Stimulated activated CD4-positive, alpha-beta T cell treated with anti-CD3 and anti-CD28 coated beads, Interleukin-15, amount 100 ng/mL, for 1 hour (primary cell): ENCODE measurements at places on chromosomes 12 and 14.

DNA sequence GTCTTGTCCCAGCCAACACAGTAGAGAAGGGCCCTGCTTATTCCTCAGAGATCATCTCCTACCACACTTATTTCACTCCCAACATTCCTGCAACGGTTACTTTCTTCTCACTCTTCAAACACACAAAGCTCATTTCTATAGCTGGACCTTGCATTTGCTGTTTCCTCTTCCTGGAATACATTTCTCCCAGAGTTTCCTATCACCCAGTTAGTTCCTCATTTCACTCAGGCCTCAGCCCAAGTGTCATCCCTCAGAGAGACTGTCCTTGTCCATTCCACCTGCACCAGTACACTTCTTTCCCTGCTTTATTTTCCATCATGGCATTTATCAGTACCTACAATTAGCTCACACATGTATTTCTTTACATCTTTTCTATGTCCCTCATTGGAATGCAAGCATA, 14.7 kb upstream of the STK38L start:
- DNase-seq, result no peak

DNA sequence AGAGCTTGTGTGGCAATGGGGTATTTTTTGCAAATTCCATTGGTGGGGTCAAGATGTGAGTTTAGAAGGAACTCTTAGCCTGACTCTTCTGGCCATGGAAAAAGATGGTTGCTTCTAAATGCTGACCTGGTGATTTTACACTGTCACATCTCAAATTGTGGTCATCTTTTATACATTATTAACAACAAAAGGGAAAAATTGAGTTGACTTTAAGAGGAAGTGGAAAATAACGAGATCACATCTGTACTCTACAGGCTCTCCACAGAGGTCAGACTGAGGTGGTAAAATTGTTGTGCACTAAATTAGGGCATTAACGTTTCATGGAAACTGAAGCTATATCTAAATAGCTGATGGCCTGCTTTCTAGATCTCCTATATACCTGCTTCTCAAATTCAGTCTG, 44.7 kb downstream of the PTPN11 start:
- DNase-seq, result no peak

- no peak for DNase-seq
These were observed 1.9 kb downstream of the SERPINA11 start for GRCh38 chr14:94450722-94451090.

DNA sequence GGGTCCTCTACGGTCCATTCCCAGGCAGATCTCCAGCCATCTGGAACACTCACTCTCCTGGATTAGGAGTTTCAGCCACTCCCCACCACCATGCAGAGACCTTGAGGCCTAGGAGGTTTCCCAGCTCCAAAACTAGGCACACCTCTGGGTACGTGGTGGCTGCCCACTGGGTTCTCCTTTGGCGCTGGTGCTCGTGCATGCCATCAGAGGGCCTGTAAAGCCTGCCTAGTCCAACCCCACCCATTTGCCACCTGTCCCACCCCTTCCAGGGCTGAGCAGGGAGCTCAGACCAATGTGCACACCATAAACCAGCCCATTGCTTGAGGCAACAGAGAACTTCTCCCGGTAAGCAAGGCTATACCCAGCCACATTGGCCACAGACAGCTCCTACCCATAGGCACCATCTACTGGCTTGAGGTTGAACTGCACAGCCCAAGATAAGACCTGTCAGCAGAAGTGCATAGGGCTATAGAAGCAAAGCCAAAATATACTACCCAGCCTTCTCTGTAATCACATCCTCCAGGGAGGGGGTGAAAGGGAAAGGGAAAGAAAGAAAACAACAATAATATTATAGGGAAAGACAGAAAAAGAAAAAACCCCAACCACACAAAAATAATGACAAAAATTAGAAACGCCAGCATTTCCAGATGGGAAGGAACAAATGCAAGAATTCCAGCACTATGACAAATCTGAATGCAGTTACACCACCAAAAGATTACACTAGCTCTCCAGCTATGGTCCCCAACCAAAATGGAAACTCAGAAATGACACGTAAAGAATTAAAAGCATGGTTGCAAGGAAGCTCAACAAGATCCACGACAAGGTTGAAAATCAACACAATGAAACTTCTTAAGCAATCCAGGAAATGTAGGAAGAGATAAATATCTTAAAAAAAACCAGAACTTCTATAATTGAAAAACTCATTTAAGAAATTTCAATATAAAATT, 111.9 kb upstream of the CCDC175 start:
- DNase-seq, result no peak

DNA sequence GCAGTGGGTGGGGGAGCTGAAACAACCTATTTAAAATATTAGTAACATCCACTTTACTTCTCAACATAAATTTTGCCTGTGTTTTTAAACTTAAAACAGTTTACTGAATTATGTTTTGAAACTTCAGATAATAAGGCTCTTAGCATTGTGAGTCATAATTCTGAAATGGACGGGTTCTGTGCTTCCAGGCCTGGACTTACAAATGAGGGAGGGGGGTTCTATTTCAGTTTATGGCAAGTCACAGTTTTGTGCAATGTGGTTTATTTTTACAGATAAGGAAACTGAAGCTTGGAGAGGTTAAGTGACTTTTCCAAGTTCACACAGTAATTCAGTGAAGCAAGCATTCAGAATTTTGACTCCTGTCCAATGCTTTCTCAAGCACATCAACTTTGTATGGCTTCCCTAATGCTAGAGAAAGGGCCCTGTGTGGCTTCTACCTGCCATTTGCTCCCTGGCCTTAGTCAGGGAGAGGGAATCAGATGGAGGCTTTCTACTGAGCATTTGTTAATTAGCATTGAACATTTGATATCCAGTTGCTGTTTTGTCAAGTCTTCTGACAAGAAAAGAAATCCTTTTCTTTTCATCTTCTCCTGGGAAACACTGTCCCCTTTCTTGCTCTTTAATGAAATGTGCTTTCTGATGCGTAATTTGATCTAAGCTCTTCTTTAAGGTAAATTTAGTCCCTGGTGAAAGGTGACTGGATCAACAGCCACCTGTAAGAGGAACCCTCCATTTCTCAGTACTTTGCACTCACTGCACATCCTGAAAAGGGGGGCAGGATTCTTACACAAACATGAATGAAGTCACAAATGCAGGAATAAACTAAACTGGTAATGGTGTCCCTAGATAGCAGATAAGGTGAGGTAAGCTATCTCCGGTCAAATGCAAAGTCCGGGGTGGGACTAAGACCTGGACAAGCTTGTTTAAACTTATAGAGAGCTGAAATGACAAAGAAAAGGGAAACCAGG, 2.5 kb upstream of the SALL2 start:
- DNase-seq, result no peak

DNA sequence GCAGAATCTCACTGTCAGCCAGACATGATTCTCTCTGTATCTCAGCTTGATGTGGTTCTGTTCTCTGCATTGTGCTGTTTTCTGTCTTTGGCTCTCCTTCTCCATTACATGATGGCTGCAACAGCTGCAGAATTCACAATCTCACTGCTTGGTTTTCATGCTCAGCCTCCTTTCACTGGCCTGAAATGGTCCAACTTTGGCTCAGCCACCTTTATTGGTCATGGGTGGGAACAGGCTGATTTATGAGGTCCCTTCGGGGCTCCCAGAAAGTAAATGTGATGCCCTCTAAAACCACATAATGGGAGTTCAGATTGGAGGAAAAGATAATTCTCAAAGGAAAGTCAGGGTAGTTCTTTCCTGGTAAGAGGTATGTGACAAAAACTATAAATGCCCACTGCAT, 597.0 kb downstream of the ETNK1 start:
- DNase-seq, result no peak

DNA sequence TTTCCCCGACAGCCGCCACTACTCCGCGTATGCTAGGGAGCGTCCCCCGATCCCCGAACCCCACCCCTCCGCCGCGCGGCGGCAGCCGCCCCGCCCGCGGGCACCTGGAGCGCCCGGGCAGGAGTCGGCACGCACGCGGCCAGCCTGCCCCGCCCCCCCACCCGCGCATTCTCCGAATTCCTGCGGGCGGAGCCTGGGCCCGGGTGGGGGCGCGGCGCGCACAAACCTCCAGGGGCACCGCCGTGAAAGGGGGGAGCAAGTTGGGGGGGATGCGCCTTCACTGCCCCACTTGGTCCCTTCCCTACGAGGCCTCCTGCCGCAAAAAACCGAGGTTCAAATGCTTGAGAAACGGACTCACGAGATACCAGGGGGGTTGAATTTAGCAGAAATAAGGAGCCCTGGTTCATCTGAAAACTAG, 1.7 kb downstream of the AJUBA start:
- DNase-seq, result peak; percentile 44

DNA sequence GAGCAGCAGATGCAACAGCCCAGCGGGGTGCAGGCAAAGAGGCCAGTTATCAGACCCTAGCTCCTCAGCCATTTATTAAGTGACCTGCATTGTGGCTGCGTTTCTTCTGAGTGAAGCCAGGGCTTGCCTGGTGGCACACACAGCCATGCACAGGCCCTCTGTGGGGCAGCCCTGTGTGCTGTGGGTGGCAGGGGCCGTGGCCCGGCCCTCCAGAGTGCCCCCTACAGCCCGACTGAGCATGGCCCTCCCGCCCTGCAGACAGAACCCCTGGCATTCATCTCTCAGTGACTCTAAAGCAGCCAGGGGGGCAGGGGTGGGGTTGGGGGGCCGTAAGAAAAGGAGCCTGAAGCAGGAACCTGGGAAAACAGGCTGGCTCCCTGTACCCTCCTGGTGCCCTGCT, 226.0 kb upstream of the PWP1 start:
- no peak for DNase-seq

DNA sequence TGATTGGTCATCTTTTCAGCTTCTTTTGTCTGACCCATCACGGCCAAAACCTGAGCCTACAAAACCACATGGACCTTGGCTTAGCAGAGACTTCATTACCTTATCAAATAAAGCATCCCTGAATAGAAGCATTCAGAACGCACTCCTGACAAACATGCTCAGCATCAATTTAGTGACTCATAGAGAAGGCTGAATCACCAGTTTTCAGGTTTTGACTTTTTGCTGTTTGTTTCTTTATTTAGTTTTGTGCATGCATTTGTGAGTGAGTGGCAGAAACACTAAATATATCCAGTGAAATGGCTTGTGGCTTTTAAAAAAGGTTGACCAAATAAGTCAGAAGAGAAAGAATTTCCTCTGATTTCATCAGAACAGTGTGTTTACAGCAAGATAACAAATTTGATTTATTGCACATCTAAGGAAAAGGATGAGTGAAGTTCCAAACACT, 19.0 kb upstream of the OVCH1 start:
- no peak for DNase-seq

GRCh38 chr12:106493531-106493930, 89.3 kb upstream of the RFX4 start:
- no peak for DNase-seq

DNA sequence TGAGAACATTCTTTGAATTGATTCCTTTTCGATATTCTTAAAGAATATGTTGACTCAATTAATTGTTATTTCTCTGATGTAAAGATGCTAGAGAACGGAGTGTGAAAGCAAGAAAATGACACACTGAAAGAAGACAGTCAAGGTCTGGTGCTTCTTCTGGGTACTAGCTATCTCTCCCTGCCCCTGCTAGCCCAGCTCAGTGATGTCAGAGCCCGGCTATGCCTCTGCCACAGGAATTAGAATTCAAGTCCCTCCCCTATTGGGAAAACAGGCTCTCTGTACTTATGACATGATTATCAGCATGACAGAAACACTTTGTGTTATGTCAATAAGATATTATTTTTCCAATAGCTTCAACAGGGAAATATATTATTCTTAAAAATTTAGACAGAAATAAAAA, 252.4 kb downstream of the KCNC2 start:
- no peak for DNase-seq

DNA sequence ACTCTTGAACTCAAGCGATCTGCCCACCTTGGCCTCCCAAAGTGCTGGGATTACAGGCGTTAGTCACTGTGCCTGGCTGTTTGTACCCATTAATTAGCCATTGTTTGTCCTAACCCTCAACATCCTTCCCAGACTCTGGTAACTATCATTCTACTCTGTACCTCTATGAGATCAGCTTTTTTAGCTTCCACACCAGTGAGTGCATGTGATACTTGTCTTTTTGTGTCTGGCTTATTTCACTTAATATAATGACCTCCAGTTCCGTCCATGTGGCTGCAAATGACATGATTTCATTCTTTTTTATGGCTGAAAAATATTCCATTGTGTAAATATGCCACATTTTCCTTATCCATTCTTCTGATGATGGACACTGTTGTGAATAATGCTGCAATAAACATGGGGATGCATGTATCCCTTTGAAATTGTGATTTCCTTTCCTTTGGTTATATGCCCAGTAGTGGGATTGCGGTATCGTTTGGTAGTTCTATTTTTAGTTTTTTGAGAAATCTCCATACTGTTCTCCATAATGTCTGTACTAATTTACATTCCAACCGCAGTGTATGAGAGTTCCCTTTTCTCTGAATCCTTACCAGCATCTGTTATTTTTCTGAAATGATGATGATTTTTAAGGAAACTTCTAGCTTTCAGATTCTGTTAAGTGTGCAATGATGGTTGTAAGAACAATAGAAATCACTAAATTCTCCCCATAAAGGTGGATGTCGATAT, 6.7 kb upstream of the PPP4R3A start:
- DNase-seq, result no peak

DNA sequence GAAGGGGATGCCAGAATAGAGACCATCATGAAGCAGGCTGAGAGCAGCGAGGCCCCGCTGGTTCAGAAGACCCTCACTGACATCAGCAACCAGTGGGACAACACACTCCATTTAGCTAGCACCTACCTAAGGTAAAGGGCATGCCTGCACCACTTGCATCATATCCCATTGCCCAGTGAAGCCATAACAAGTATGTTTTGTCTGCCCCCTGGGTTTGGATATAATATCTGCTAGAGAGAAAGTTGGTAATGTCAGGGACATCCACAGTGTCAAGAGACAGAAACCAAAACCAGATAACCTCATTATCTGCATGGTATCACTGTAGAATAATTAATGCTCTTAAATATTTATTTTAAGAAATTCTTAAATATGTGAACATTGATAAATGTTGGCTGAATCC, 173.8 kb downstream of the SYNE2 start:
- no peak for DNase-seq

GRCh38 chr12:113889076-113889475, 77.0 kb downstream of the RBM19 start:
- no peak for DNase-seq

DNA sequence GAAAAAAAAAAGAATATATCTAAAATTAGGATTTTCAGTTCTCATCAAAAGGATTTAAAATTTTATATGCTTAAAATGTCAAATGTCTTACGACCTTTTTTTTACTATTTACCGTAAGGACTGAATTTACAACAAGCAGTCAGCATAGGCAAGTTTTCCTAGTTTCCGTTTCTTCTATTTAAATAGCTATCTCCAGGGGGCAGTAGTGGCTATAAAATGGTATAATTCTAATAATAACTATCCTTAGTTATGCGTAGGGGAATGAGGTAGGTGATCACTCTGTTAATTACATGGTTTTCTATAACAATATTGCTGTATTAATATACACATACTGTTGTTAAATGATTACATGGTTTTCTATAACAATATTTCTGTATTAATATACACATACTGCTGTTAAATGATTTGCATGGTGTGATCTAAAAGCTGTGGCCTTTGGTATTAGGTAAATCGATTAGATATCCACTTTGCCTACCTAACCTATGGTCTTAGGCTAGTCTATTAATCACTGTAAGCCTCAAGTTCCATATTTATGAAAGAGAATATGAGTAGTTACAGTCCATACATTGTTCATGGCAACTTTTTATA, 217.7 kb upstream of the PDZRN4 start:
- DNase-seq, result no peak
